ENCODE measurements at places on chromosomes 3 and 15.

DNA sequence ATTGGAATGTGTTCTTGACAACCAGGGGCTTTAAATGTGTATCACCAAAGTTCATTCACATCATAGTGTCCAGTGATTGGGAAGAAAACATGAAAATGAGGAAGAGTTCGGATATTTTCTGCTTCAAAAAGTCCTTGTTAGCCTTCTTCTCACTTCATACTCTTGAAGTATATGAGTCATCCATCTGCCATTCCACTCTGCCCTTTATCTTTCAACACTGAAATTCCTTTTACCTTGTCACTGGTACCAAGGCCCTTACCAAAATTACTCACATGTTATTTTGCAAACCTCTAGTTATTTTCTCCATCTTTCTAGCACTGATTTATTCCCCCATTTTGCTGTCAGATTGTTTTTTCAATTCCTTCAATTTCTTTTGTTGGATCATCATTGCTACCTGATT, 32.5 kb downstream of the OR5H15 start:
- DNase-seq = no peak

GRCh38 chr3:132549890-132550578, 47.0 kb upstream of the ACKR4 start:
- no peak for DNase-seq

DNA sequence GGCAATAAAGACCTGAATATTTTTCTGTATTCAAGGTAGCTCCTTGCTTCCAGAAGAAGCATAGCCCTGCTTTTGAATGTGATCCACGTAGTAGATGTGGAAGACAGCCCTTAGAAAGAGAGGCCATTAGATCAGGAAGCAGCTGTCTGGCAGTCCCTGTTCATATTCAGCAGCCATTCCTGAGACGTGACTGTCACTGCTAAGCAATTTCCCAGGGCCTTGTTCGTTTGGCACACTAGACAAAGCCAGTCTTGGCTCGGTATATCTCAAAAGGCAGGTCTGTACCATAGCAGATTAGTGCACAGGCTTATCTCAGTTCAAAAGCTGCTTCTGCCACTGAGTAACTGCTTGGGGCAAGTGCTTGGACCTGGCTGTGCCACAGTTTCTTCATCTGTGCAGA, 287.8 kb upstream of the MCTP2 start:
- DNase-seq = no peak

DNA sequence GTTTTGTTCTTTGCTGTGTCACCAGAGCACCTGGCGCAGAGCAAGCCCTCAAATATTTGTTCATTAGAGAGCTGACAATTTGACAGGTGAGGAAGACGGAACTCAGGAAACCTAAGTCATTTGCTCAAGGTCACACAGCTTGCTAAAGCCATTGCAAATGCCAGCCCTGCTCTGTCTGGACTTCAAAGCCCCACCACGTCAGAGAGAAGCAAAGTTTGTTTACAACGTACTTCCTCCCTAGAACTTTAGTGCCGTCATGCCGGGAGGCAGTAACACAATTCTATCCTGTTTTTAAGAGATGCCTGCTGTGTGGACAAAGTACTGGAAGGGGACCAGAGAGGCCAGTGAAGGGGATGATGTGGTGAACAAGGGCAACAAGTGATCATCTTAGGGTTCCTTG, 216.6 kb upstream of the PRICKLE2 start:
- no peak for DNase-seq

GRCh38 chr15:87604857-87605446, 651.6 kb downstream of the NTRK3 start:
- no peak for DNase-seq

- no peak for DNase-seq
Observed at GRCh38 chr3:135528413-135529015, 437.0 kb upstream of the PPP2R3A start.

DNA sequence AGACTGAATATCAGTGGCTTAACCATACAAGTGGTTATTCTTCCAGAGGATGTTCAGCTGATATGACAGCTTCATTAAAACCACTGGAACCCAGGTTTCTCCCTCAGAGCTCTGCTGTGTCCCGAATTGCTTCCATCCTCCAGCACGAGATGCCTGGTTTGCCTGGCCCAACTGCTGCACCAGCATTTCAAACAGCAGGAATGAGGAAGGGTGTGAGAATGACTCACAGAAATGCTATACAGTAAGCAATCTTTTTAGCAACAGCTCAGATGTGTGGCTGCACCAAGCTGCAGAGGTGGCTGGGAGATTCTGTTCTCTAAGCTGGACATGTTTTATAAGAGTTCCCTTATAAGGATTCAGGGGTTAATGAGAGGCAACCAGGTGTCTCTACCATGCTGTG, 271.0 kb downstream of the GABRG3 start:
- no peak for DNase-seq

GRCh38 chr15:51088585-51088984, 6.1 kb downstream of the TNFAIP8L3 start:
- DNase-seq = no peak

DNA sequence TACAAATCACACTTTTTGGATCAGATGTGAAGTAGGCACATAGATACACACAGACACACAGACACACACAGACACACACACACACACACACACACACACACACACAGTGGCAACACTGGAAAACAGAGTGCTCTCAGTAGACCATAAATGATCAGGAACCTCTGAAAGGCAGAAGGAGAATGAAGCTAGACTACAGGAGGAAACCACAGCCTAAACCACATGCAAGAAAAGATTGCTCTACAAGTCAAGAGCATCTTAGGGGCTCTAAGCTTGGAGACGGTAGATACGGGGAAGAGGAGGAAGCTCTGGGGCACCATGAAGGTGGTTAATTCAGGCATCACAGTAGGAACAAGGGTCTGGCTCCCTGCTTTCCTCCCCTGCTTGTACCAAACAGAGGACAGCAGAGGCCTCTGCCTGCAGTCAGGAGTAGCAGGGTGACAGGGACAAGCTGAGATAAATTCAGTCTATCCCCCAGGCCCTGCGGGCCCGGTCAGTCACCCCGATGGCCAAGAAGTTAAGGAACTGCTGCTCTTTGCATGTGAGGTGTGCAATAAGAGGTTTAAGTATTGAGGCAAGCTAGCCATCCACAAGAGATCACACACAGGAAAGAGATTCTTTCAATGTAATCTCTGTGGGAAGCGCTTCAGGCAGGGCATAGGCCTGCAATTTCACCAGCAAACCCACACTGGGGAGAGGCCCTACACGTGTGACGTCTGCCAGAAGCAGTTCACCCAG, 23.5 kb upstream of the ARPIN start:
- no peak for DNase-seq

DNA sequence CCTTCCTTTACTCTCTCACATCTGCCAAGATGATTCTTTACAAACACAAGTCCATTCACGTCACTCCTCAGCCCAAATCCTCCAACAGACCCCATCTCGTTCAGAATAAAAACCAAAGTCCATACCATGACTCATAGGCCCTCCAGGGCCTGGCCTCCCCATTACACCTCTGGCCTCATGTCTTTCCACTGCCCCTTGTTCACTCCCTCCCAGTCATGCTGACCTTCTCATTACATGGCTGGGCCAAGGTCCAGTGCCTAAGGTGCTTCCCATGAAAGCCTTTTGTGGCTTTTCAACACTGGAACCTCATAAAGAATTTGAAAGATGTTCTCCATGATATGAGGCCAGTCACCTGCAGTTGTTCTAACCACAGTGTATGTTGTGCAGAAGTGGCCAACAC, 44.5 kb downstream of the NEK10 start:
- no peak for DNase-seq

GRCh38 chr3:153295901-153296300, 133.9 kb downstream of the RAP2B start:
- DNase-seq = no peak

DNA sequence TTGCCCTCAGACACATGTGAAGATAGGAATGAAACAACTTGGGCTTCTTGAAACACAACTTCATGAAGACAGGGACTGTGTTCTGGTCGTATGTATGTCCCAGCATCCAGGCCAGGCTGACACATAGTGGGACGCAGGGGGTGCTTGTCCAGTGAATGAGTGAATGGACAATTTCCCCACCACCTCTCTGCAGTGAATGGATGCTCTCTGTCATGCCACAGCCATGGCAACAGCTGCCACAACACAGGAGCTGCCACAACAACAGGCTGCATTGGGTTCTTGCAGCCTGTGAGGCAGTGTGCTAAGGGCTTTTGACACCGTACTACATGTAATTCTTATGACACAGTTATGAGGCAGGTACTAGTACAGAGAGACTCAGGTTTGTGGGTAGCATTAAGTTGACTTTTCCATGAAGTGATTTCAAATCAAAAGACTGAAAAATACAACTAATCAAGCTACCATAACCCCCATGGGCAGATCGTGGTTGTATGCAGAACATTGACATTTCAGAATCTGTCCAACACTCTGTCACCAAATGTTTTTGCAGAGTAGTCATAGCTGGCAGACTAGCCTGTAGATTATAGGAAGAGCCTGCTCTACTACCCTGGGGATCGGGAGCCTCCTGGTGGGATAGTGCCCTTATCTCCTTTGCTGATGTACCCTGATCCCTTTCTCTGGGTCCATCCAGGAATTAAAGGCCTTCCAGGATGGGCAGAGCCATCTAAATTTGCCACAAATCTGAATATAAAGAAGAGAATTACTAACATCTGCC, 40.8 kb downstream of the CLSTN2 start:
- no peak for DNase-seq

DNA sequence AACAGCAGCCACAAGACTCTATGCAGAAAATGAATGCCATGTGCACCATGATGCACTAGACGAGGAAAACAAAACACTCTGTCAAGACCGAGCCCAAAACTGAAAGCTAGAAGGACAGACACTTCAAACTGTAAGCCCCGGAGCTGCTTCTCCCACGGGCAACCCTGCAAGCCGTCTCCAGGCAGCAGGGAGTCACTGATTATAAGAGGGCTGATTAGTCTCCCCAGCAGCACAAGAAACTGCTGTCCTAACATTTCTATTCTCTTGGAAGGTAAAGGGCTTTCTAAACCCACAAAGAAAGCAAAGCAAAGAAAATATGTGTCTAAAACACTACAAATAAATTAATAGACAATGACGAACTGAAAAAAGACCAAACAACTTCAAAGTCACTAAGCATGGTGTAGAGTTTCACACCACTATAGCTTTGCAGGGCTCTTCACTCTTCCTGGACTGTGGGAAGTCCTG, 15.5 kb downstream of the TBC1D2B start:
- DNase-seq = peak; percentile 48

GRCh38 chr3:187693431-187693830, 8.9 kb downstream of the RTP2 start:
- DNase-seq = no peak

GRCh38 chr3:174156200-174156599, 702.9 kb upstream of the NAALADL2 start:
- DNase-seq = no peak

- no peak for DNase-seq
Observed at GRCh38 chr3:144692488-144692887, 720.9 kb downstream of the DIPK2A start.

- DNase-seq = no peak
Observed at GRCh38 chr15:36818260-36818659, 238.8 kb downstream of the CDIN1 start.

GRCh38 chr3:13689373-13690260, 140.7 kb downstream of the FBLN2 start:
- no peak for DNase-seq

GRCh38 chr3:99945328-99945995, 127.8 kb downstream of the CMSS1 start:
- no peak for DNase-seq

GRCh38 chr3:127729556-127730056, 56.9 kb downstream of the ABTB1 start:
- no peak for DNase-seq

DNA sequence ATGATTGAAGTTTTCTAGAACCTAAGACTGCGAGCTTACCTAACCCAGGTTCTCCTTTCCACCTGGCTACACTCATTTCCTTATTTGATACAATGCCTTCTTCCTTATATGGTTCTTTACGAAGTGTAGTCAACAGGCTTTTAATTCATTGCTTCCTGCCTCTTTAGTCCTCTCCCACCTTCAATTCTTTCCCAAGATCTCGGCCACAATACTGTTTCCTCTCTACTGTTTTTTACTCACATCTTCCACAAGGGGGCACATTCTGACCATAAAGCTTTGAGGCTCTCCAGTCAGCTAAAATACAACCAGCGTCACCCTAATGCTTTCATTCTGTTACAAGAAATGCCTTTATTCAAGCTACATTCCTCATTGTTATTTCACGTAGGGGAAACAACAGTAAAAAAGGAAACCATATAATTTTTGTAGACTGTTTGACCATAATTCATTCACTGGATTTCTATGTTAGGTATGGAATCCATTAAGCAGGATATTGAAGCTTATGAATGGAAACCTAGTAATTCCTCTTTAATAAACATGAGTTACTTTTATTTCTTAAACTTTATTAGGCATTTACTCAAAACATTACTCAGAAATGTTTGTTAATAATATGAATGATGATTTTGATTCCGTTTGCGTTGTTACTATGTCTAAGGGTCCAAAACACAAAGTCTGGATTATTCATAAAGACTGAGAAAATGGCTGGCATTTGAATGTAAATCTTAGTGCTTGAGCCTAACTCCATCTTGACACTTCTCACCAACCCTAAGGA, 29.5 kb upstream of the VEPH1 start:
- no peak for DNase-seq

- no peak for DNase-seq
Observed at GRCh38 chr15:62569460-62570404, 404.6 kb upstream of the C2CD4B start.

DNA sequence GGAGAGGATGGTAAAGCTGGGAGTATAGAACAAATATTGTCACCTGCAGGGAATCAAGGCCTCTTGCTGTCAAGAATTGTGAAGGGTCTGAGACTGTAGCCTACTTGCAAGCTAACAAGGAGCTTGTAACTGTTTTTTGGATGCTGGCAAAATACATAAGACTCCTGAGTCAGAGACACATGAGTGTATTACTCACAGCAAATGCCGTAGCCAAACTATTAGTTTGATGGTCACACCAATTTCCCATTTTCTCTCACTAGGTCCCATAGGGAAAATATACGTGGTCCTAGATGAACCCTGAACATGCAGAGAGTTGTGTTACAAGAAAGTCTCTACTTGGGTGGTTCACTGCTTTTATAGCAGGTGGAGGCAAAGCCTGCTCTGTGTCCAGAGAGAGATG, 44.7 kb upstream of the LIPC start:
- no peak for DNase-seq

GRCh38 chr3:178823150-178823549, 248.5 kb downstream of the ZMAT3 start:
- no peak for DNase-seq

DNA sequence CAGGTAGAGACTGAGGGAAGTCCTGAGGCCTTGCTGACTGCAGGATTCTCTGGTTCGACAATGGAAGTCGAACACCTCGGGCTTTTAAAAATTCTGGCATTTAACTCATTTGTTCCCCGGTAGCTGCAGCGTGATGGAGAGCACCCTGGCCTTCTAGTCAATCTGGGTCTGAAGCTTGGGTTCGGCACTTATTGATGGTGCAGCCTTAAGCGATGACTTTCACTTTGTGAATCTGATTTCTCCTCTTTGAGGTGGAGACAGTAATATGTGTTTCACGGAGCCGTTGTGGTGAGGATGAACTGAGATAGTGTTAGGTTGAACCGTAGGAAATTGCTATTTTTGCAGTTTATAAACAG, 621 bp upstream of the PARP6 start:
- DNase-seq = no peak

GRCh38 chr15:100438570-100438969, 90.2 kb downstream of the CERS3 start:
- DNase-seq = peak; percentile 20
